ENCODE measurements at places on chromosomes 11 and 22.

DNA sequence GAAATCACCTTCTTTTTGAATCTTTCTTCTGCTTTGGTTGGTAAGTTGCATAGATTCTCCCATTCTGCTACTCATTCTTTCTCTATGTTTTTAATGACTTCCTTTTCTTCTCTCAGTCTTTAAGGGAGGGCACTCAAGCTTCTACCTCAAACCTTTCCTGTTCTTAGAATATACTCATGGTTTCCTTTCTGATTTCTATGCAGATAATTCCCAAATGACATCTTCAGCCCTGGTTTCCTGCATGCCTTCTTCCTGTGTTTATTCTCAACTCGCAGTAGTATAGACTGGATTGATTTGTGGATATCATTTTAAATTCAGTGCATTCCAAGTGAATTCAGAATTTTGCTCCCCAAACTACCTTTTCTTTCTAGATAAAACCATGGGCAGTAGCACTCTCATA, 803.6 kb downstream of the METTL15 start:
- no peak for DNase-seq

GRCh38 chr11:122107566-122107965, 8.4 kb downstream of the BLID start:
- no peak for DNase-seq

- no peak for DNase-seq
Measured at GRCh38 chr11:133202816-133203215, 329.5 kb downstream of the OPCML start.

DNA sequence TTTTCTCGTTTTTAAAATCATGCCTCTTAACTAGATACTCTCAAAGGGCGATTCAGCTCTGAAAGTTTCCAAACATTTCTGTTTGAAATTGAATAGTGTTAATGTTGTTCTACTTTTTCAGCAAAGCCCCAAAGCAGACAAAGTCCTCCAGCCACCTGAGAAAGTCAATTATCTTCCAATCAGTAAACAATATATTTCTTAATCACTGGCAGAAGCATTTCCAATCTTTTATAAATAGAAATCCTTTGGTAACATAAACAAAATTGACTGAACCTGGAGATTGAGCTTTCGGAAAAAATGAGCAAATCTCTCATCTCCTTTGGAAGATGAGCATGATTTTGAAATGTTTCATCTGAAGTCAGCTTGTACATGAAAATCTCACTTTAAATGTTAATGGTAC, 84.4 kb upstream of the FIBIN start:
- no peak for DNase-seq

- no peak for DNase-seq
Measured at GRCh38 chr11:16001899-16002426, 354.4 kb downstream of the SOX6 start.

GRCh38 chr11:16610738-16611388, 127.6 kb upstream of the C11orf58 start:
- no peak for DNase-seq

- no peak for DNase-seq
Measured at GRCh38 chr11:27423125-27423524, 49.5 kb downstream of the LGR4 start.

DNA sequence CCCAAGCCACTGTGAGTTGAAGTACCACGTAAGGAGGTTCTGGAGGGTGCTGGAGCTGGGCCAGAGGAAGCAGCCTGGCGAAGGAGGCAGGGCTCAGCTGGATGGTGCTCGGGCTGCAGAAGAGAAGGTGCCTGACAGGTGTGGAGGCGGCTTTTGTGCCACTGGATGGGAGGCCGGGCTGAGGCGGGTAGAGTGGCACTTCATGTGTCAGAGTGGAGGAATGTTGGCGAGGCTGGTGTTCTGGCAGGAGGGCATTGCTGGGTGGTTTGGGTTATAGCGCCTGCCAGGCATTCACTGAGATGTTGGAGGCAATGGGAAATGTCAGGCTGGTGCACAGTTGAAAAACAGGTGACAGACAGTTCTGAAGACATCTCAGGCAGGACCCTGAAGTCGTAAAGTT, 24.2 kb downstream of the UBE2L3 start:
- no peak for DNase-seq

GRCh38 chr11:88535266-88535665, 197.7 kb upstream of the CTSC start:
- no peak for DNase-seq

- no peak for DNase-seq
Measured at GRCh38 chr22:31883989-31884388, 60.3 kb upstream of the YWHAH start.

DNA sequence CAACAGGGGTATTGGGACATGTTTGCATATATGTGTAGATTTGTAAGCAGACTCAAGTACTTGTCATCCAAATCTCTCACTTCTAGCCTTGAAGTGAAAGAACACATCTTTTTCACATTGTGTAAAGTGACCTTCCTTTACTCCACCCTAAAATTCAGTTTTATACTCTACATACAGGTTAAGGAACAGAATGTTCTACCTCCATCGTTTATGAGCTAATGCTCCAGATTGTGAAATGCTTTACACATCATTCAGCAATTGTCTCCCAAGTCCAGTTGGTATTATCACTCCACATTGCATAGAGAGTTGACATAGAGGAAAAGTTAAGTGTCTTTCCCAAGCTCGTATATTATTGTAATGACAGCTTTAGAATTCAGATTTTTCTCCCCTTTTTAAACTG, 46.1 kb upstream of the BLID start:
- DNase-seq, result no peak

DNA sequence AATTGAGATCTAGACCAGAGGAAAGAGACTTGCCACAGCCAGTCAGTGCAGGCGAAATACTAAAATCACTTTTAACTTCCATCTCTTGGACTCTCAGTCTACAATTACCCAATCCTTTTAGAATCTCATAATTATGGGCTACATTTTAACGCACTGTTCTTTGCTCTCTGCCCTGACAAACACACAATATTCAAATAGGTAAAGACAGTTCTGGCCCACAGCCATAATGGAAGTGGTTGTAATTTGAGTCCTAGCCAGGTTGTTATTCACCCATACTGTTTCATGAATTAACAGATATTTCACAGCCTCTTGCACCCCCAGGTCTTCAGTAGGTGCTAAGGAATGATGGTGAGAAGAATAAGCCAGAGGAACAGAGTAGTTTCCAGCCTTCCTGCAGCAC, 830 bp downstream of the C11orf97 start:
- no peak for DNase-seq

DNA sequence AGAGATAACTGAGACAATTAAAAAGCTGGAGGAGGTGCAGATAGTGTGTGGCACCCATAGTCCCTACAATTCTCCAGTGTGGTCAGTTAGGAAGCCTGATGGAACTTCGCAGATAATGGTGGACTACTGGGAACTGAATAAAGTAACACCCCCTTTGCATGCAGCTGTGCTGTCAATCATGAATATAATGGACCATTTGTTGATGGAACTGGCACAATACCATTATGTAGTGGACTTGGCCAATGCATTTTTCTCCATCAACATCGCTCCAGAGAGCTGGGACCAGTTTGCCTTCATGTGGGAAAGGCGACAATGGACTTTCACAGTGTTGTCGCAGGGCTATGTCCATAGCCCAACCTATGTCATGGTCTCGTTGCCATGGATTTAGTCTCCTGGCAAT, 324.2 kb downstream of the TMEM135 start:
- DNase-seq, result no peak

GRCh38 chr11:93289782-93290463, 40.6 kb upstream of the DEUP1 start:
- DNase-seq, result no peak

GRCh38 chr22:37740455-37741311, 43.8 kb downstream of the TRIOBP start:
- DNase-seq, result no peak

GRCh38 chr22:18091916-18092526, 14.2 kb downstream of the PEX26 start:
- DNase-seq, result no peak

- no peak for DNase-seq
Measured at GRCh38 chr11:40274017-40274416, 1185.4 kb downstream of the LRRC4C start.

DNA sequence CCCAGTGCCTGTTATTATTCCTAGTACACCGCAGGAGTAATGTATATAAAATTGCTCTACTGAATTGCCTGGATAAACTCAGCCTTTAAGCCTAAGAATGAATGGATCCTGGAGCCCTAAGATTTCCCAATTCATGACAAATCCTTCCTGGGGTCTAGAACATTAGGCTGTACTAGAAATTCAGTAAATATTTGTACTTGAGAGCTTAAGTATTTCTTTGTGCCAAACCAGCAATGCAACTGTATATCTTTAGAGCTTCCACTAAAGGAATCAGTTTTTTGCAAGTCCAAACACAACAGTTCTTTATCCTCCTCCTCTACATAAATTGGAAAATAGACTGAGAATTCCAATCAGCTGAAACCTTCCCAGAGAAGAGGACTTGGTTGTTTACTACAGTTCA, 65.6 kb downstream of the FAM168A start:
- no peak for DNase-seq

- no peak for DNase-seq
Measured at GRCh38 chr11:78223320-78223954, 34.7 kb downstream of the USP35 start.

DNA sequence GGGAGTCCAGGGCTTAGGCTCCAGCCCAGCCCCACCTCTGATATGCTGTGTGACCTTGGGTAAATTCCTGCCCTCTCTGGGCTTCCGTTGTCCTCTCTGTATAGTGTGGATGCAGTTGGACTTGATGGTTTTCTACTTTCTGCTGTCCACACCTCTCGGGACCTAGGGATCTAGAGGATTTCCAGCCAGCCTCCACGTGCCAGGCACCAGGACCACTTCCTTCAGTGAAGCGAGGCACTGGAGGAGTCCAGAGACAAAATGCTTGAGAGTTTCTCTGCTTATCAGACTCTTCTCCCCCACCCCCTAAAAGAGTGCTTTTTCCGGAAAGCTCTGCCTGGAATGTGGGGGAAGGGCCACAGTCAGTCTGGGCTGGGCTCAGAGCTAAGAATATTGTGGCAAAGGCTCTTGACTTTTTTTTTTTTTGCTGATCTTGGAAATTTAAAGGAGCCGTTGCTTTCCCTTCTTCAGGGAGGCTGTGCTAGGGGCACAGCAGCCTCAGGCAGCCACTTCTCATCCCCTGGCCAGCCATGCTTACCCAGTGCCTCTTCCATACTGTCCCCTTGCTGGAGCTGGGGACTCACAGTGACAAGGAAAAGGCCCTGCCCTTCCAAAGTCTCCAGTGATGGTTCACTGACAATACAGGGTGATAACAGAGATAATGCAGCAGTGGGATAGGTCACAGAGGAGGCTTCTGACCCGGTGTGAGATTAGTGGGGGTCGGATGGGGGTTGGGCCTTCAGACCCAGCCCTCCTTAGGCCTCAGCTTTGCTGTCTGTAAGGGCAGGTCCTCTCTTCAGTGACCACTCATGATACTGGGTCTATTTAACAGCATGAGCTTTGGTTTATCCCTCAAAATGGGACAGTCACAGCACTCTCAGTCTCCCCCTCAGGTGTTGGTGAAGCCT, 2.9 kb upstream of the SERPINH1 start:
- no peak for DNase-seq

- no peak for DNase-seq
Measured at GRCh38 chr11:10388101-10388500, 67.0 kb upstream of the AMPD3 start.

GRCh38 chr11:69229511-69229910, 64.4 kb upstream of the MYEOV start:
- no peak for DNase-seq

- DNase-seq, result no peak
Measured at GRCh38 chr11:66543263-66544107, 2.4 kb downstream of the ZDHHC24 start.

- no peak for DNase-seq
Measured at GRCh38 chr11:99509863-99510262, 489.1 kb downstream of the CNTN5 start.

- DNase-seq, result peak; percentile 75
Measured at GRCh38 chr11:85826116-85826855, 15.3 kb upstream of the SYTL2 start.

- no peak for DNase-seq
Measured at GRCh38 chr11:100356035-100356434, 331.1 kb upstream of the ARHGAP42 start.

- no peak for DNase-seq
Measured at GRCh38 chr11:95716266-95716665, 73.3 kb downstream of the FAM76B start.
